Ovary (tissue), 10 donors: ENCODE measurements at places on chromosomes 4 and X. TPM values are rescaled to one million over a fixed set of nuclear protein-coding genes. Genes with fewer than 3 reads are reported as not detected.

DNA sequence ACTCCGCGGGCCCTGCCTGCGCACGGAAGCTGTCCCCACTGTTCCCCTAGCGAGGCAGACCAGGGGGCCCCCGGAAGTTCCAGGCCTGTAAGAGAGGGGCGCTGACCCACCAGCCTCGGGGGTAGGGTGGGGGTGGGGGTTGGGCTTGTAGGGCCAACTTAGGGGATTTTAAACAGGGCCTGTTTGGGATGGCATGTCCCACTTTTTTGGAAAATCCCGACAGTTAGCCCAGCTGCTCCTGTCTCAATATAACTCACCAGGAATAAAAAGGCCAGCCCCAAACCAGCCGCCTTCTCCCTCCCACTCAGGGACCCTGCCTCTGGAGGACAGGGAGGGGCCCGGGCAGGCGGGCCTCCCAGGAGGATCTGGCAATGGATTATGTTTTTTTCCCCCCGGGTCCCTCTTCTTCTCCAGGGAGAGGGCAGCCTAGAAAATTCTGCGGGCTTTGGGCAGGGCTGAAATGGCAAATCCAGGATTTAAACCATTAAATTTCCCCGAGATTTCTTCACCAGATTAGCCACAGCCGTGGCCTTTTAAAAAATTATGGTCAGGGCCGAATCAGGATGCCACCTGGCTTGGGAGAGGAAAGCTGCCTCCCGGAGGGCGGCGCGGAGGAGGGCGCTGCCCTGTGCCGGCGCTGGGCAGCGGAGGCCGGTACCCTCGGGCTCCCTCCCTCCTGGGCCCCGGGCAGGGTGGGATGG is 957 bp downstream of the PPP2R2C start:
- peak overlapping the region; percentile 45 for H3K4me3 ChIP-seq
- H3K27ac ChIP-seq = no peak overlapping the region
- H3K27me3 ChIP-seq = no peaks in the 10 kb centered on the region
- no peaks in the 10 kb centered on the region for H3K4me1 ChIP-seq
- H3K36me3 ChIP-seq = no peaks in the 10 kb centered on the region

DNA sequence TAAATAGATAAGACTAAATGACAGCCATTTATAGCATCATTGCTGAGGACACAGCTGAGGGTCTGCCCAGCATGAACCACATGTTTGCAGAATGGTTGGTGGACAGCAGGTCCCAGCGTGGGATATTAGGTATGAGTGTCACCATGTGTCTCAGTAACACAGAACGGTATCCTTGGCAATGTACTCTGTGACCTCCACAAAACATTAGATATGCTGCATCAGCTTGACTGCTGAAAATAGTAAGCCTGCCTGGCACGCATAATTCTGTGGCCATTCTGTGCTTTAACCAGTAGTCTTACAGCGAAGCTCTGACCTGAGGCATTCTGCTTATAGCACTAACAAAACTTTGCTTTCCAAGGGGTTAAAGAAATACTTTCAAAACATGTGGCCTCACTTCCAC is 32.0 kb downstream of the LIMCH1 start:
- DNase-seq = no peak
- no peaks in the 10 kb centered on the region for H3K36me3 ChIP-seq
- H3K27me3 ChIP-seq = no peaks in the 10 kb centered on the region
- peaks cover 2% of the 10 kb centered on the region for H3K4me1 ChIP-seq
- no peak overlapping the region for H3K27ac ChIP-seq

- H3K4me3 ChIP-seq = no peak overlapping the region
- peaks cover 5% of the 10 kb centered on the region for H3K4me1 ChIP-seq
- DNase-seq = no peak
Observed at GRCh38 chr4:153787061-153787560, 1.8 kb downstream of the SFRP2 start.

DNA sequence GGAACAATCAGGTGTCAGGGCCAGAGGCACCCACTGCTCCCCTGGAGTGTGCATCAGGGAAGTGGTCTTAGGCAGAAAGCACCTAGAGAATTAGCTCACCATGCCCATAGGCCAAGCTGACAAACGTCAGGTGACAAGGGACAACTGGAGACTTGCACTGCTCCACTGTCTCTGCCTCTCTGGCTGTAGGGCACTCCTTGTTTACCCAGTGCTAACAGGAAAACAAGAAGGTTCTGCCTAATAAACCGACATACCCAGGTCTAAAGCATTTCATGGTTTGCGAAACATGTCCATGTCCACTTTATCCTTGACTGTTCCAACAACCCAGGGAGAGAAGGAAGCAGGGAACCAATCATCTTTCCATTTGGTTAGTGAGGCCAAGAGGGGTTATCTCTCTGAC is 92.5 kb upstream of the MAMLD1 start:
- DNase-seq = no peak
- no peaks in the 10 kb centered on the region for H3K36me3 ChIP-seq
- no peaks in the 10 kb centered on the region for H3K4me1 ChIP-seq
- no peaks in the 10 kb centered on the region for H3K27me3 ChIP-seq
- no peak overlapping the region for H3K4me3 ChIP-seq

GRCh38 chr4:38034986-38035882 is 75.0 kb downstream of the PTTG2 start:
- H3K4me3 ChIP-seq = no peak overlapping the region
- no peak overlapping the region for H3K27ac ChIP-seq
- no peaks in the 10 kb centered on the region for H3K4me1 ChIP-seq

GRCh38 chr4:169009286-169010124 is 550 bp downstream of the CBR4 start:
- H3K27ac ChIP-seq = peak overlapping the region; percentile 82
- peak; percentile 77 for DNase-seq
- peaks cover 2% of the 10 kb centered on the region for H3K4me1 ChIP-seq

GRCh38 chr4:81466841-81467671 is 4.7 kb downstream of the RASGEF1B start:
- H3K4me1 ChIP-seq = no peaks in the 10 kb centered on the region
- H3K4me3 ChIP-seq = no peak overlapping the region
- H3K27ac ChIP-seq = no peak overlapping the region
- DNase-seq = peak; percentile 29

- H3K27ac ChIP-seq = no peak overlapping the region
- no peaks in the 10 kb centered on the region for H3K27me3 ChIP-seq
- no peak overlapping the region for H3K4me3 ChIP-seq
- no peaks in the 10 kb centered on the region for H3K36me3 ChIP-seq
- H3K4me1 ChIP-seq = no peaks in the 10 kb centered on the region
- DNase-seq = no peak
Observed at GRCh38 chrX:1170243-1170642, 42.2 kb downstream of the CRLF2 start.

DNA sequence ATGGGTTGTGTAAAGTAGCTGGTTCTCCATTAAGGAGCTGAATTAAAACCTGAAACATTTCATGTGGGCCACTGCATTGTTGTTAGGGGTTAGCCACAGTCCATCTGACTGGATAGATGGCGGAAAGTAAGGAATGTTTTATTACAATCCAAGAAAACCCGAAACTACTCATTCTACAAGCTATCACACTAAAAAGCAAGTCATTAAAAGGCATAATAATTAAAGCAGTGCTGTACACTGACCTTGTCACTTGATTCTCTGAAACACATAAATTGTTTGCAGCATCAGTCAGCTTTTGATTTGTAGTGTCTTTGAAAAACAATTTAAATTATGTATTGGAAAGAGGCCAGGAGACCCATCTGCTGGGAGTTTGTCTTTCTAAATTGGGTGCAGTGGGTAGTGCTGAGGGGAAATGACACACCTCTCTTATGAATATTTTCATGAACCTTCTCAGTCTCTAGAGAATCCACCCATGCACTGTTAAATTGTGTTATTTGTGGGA is 75.7 kb upstream of the ANK2 start:
- no peak for DNase-seq
- no peak overlapping the region for H3K27ac ChIP-seq
- H3K36me3 ChIP-seq = no peaks in the 10 kb centered on the region
- no peak overlapping the region for H3K4me3 ChIP-seq
- H3K4me1 ChIP-seq = no peaks in the 10 kb centered on the region

DNA sequence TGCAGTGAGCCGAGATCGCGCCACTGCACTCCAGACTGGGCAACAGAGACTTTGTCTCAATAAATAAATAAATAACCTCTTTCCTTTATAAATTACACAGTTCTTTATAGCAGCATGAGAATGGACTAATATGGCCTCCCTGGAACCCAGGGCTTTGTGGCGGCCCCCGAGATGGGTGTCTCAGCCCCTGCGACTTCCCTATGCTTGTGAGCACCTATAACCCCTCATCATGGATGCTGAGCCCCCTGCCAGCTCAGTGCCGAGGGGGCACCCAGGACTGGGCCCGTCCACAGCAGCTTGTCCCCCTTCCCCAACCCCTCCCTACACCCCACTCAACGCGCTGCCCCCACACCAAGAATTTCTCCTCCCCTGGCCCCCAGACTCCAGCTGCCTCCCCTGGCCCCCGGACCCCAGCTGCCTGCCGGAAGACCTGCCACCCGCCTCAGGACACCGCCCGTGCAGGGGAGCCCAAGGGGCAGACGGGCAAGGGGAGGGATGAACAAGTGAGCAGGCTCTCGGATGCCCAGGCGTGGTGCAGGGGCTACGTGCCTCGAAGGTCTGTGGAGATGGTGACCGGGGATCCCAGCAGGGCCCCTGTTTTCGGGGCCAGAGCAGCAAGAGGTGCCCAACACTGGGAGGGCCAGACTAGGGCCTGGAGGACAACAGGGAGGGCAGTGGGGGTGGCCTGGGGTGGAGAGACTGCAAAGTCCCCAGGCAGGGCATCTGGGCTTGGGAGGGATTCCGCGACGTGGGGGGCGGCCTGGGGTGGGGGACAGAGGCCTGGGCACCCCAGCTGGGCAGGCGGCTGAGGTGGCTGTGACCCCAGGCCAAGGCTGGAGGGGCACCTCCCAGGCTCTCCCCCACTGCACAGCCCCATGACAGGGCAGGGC is 74.0 kb downstream of the FAM53A start:
- no peak overlapping the region for H3K27ac ChIP-seq
- H3K4me1 ChIP-seq = no peaks in the 10 kb centered on the region
- no peak for DNase-seq

- no peak overlapping the region for H3K27ac ChIP-seq
- H3K4me3 ChIP-seq = no peak overlapping the region
- no peak for DNase-seq
Observed at GRCh38 chr4:139564502-139564901, 8.5 kb upstream of the SETD7 start.

DNA sequence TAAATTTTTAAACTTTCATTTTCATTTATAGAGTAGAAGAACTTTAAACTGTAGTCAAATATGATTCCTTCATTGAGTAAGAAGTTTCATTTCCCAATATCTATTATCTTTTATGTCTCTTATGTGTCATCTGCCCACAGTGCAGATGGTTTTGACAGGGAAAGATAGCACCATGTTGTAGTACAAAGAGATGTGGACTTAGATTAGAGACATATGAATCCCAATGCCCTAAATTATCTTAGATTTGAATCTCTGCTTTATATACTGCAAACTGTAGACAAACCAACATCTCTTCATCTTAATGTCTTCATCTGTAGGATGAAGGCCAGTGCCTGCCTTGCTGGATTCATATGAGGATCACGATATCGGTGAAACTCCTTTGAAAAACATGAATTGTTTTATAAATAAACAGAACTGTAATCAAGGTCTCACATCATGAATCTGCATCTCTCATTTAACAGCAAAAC is 217.5 kb downstream of the BANK1 start:
- H3K27me3 ChIP-seq = no peaks in the 10 kb centered on the region
- H3K4me1 ChIP-seq = no peaks in the 10 kb centered on the region
- no peaks in the 10 kb centered on the region for H3K36me3 ChIP-seq
- no peak overlapping the region for H3K27ac ChIP-seq
- no peak overlapping the region for H3K4me3 ChIP-seq

GRCh38 chr4:165827018-165827417 is 46.0 kb upstream of the TLL1 start:
- H3K27me3 ChIP-seq = no peaks in the 10 kb centered on the region
- H3K4me1 ChIP-seq = no peaks in the 10 kb centered on the region
- H3K36me3 ChIP-seq = no peaks in the 10 kb centered on the region
- no peak overlapping the region for H3K27ac ChIP-seq
- H3K4me3 ChIP-seq = no peak overlapping the region
- no peak for DNase-seq

GRCh38 chrX:120575379-120576114 is 14.8 kb upstream of the CUL4B start:
- H3K27me3 ChIP-seq = no peaks in the 10 kb centered on the region
- H3K27ac ChIP-seq = no peak overlapping the region
- H3K36me3 ChIP-seq = no peaks in the 10 kb centered on the region

DNA sequence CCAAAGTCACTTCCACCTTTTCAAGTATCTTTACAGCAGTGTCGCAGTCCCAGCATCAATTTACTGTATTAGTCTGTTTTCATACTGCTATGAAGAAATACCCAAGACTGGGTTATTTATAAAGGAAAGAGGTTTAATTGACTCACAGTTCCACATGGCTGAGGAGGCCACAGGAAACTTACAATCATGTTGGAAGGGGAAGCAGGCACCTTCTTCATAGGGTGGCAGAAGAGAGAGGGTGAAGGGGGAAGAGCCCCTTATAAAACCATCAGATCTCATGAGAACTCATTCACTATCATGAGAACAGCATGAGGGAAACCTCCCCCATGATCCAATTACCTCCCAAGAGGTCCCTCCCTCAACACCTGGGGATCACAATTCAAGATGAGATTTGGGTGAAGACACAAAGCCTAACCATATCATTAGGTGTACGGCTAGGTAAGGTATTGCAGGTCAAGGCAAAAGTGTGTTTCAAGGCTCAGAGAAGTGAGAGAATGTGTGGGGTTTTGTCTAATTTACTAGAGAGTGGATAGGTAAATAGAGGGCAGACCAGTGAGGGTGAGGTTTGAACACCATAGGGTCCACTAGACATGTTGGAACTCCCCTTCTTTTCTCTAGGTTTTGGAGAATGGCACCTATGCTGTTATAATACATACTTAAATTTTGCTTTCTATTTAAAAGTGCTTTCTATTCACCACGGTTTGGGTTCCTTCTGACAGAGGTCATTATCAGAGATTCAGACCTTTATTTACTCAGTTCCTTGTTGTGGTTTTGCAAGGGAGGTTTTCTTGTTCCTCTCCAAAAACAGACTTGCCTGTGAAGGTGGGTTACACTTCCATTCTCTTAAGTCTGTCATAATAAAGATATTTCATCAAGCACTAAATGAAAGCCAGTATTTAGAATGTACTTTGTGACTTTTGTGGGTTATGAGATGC is 186.6 kb downstream of the CPEB2 start:
- peaks cover 1% of the 10 kb centered on the region for H3K4me1 ChIP-seq
- H3K4me3 ChIP-seq = no peak overlapping the region
- no peak overlapping the region for H3K27ac ChIP-seq
- no peaks in the 10 kb centered on the region for H3K36me3 ChIP-seq

GRCh38 chr4:8586671-8587468 is 5.7 kb upstream of the CPZ start:
- peaks cover 7% of the 10 kb centered on the region for H3K4me1 ChIP-seq
- no peaks in the 10 kb centered on the region for H3K36me3 ChIP-seq
- no peak overlapping the region for H3K4me3 ChIP-seq
- DNase-seq = no peak

- no peaks in the 10 kb centered on the region for H3K36me3 ChIP-seq
- no peak overlapping the region for H3K4me3 ChIP-seq
- no peaks in the 10 kb centered on the region for H3K4me1 ChIP-seq
- no peak overlapping the region for H3K27ac ChIP-seq
- H3K27me3 ChIP-seq = no peaks in the 10 kb centered on the region
Observed at GRCh38 chr4:87192145-87192919, 28.1 kb downstream of the KLHL8 start.

S100P gene
- not detected for total RNA-seq

RBM10 gene
- 45.8 TPM for total RNA-seq

AR gene
- 27.1 TPM for total RNA-seq

RAB39B gene
- 0.12 TPM for total RNA-seq

TCEAL3 gene
- 67.8 TPM for total RNA-seq
